ENCODE measurements at places on chromosomes 7 and 10.

- peak; percentile 100 for DNase-seq
Observed at GRCh38 chr7:100003711-100004661, 11.4 kb upstream of the ZKSCAN1 start.

DNA sequence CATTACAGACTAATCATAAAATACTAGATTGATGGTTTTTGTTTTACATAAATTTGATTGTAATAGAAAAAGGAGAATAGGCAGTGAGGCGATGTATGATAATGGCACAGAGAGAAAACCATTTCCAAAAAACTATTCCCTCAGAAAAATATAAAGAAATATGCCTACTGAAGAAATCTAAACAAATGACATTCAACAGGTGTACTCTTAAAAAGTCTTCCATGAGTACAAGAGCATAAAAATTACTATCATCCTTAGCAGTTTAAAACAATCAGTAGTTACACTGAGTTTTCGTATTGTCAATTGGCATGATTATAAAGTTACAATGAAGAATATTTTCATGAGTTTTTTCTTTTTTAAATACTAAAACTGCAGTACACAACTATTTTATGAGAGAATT lies 75.0 kb downstream of the ARHGAP12 start:
- DNase-seq, result no peak

DNA sequence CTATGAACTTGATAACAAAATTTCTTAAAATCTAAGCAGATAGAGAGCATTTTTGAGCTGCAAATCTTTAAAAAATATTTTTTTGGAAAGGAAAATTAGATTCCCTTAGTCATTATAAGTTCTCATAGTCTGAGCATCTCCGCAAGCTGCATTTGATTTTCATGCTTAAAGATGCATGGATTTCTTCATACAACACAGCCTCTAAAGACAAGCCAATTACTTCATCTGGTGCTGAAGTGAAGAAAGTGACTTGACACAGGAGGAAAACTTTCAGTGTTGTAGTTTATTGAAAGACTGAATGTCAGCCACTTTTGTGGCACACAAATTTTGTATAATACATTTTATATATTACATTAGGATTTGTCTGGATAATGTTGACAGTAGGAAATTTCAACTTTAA lies 22.5 kb downstream of the SEMA3D start:
- no peak for DNase-seq

GRCh38 chr10:90204131-90204955 lies 503.0 kb downstream of the KIF20B start:
- DNase-seq, result no peak

DNA sequence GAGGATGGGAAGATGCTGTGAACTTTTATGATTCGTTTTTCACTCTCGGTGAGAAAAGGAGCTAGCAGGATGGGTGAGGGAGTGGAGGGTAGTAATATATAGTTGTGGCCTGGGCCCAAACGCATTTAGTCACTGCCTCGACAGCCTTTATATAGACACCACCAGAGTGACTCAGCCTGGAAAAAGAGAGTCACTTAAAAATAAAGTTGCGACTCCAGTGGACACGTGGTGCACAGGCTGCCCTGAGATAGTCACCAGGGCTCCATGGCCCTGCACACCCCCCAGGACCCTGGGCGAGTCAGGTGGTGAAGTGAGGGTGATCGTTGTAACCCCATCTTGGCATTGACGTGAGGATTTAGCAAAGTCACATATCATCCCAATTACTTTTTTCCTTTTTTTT lies 106.7 kb downstream of the CUX1 start:
- no peak for DNase-seq

DNA sequence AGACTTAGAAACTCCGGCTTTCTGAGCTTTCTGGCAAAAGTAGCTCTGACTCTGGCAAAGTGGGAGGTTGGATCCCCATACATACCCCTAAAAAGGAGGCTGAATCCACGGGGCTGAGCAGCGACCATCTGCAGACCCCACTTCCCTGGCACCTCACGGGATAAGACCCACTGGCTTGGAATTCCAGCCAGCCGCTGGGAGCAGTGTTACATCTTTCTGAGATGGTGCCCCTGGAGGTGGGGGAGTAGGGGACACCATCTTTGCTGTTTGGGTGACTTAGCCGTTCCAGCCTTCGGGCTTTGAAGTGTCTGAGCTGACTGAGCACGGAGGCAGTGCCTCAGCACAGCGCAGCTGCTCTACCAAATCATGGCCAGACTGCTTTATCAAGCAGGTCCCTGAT lies 45.0 kb upstream of the GRM3 start:
- DNase-seq, result peak; percentile 15

GRCh38 chr10:95266674-95267095 lies 24.1 kb downstream of the PDLIM1 start:
- DNase-seq, result peak; percentile 95

- DNase-seq, result no peak
Observed at GRCh38 chr7:94939395-94939794, 32.0 kb downstream of the PPP1R9A start.

GRCh38 chr10:65949526-65949925 lies 976.3 kb upstream of the LRRTM3 start:
- DNase-seq, result peak; percentile 36

- peak; percentile 72 for DNase-seq
Observed at GRCh38 chr7:102287111-102287980, 678 bp downstream of the SH2B2 start.

GRCh38 chr10:125193306-125193877 lies 33.0 kb upstream of the CTBP2 start:
- no peak for DNase-seq

DNA sequence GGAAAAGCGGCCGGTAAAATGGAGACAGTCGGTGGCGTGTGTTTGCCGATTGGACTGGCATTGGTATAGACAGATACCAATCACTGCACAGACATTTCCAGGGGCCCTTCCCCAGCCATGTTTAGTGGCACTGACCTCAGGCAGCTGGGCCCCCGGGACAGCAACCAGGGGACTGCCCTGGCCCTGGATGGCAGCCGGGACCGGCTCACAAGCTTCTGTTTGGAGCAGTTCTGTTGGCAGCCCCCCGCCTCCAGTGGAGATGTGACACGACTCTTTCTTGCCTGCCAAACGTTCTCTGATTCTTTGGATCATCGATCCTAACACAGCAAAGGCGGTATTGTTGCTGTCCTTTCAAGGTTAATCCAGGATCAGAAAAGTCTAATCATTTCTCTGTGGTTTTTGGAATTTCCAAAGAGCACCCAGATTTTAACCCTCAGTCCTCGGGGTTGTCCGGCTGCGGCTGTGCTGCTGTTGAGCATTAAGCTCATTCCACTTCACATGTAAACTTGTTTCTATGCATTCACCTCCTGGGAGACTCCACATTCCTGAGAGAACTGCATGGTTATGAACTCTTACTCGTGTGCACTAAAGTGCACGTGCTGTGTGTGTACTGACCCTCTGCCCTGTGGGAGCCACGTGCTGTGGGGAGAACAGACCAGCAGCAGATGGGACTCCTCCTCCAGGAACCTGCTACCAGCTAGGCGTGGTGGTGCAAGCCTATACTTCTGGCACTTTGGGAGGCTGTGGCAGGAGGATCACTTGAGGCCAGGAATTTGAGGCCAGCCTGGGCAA lies 46.0 kb downstream of the FOXK1 start:
- no peak for DNase-seq

DNA sequence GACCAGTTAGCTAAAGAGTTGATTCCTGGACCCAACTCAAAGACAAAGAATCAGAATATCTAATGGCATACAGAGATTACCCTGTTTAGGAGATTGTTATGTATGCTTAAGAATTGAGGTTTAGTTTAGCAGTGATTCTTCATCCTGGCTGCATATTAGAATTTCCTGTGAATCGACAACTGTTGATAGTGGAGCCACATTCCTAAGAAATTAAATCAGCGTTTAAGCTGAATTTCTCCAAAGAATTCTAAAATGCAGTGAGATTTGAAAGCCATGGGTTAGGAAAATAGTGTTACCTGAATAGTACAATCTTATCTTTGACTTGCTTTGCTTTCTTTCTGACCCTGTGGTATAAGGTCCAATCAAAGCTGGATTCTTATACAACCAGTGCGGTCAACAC lies 16.4 kb upstream of the FERD3L start:
- no peak for DNase-seq

DNA sequence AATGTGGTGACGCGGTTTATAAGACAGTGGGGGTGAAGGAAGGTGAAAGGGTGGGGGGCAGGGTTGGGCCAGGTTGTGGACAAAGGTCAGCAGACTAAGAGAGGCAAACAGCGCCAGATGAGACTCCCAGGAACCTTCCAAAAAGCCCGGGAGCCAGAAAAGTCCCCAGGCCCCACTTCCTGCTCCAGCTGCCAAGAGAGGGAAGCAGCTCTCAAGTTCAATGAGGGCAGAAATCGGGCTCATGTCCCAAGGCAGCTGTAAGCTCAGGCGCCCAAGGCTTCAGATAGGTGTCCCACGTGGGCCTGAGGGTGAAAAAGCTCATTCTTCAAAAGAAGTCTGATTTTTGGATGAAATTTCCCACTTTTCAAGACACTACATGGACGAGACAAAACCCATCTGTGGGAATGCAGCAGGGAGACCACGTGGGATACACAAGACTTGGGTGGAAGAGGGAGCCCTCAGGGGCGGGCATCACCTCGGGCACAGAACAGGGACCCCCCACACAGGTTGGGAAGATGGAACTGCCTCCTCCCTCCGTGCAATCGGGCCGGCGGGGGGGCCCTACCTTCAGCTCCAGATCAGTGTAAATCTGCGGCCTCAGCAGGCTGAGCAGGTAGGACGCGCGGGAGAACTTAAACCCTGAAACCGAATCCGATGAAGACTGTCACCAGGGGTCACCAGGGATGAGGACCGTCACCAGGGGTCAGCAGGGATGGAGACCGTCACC lies 7.8 kb downstream of the PYROXD2 start:
- DNase-seq, result no peak

GRCh38 chr7:99140813-99141212 lies 3.1 kb downstream of the SMURF1 start:
- DNase-seq, result no peak

DNA sequence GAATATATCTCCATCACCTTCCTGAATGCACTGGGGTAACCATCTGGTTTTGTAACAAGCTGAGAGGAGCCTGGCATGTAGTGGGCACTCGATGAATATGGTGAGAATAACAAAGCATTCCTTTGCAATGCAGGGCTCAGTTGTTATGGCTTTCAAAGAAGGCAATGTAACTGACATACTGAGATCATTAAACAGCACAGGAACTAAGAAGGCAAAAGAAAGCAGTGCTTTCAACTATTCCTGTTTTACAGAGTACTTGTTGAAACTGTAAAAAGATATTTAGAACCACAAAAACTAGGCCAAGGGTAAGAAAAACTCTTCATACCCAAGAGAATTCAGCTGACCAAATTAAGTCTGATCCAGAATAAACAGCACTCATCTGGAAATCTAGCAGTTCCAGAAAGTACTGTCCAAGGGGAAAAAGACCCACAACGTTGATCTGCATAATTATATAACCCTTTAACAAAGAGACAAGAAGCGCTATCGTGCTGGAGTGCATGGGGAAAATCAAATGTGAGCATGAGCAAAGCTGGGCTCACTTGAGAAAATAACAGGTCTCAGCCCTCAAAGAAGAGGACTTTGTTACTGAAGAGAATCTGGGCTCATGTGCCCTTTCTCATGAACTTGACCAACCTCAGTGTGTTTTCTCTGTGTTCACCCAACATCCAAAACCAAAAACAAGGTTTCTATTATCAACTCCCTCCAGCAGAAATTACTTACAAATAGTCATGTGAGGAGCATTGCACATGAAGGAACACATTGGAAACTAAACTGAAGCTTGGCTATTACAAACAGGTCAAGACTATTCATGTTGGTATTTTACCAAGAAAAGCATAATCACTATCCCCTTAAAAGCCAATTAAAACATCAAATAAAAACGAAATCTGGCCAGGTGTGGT lies 116.2 kb downstream of the AVL9 start:
- no peak for DNase-seq

DNA sequence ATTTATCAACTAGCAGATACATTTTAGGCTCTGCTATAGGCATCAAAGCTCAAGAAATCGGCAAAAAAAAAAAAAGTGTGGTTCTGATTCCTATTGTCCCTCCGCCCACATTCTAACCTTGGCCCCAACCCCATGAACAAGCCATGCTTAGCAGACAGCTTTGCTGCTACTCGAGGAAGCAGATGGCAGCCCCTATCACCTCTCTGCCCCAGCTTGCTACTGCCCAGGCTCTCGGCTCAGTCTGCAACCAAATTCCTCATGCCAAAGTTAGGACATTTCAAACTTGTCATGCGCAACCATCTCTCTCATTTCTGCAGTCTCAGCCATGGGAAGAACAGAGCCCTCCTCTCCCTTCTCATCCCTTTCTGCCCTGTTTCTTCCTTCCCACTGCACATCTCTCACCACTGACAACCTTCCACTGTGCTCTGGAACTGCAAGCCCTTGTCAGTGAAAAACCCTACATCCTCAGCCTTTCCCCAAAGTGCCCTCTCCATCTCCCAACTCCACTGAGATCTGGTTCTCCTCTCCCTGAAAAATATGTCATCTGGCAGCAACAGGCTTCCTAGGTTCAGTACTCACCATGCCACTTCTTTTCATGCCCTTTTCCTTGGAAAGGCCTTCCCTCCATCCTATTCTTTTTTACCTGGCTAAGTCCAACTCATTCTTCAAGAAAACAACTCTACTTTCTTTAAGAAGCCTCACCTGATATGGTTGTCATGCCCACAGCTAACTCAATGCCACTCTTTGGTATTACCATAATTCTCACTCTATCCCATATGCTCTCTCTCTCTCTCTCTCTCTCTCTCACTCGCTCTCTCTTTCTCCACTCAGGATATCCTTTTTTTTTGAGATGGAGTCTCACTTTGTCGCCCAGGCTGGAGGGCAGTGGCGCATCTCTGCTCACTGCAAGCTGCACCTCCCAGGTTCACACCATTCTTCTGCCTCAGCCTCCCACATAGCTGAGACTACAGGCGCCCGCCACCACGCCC lies 60.1 kb upstream of the FHIP2A start:
- no peak for DNase-seq

DNA sequence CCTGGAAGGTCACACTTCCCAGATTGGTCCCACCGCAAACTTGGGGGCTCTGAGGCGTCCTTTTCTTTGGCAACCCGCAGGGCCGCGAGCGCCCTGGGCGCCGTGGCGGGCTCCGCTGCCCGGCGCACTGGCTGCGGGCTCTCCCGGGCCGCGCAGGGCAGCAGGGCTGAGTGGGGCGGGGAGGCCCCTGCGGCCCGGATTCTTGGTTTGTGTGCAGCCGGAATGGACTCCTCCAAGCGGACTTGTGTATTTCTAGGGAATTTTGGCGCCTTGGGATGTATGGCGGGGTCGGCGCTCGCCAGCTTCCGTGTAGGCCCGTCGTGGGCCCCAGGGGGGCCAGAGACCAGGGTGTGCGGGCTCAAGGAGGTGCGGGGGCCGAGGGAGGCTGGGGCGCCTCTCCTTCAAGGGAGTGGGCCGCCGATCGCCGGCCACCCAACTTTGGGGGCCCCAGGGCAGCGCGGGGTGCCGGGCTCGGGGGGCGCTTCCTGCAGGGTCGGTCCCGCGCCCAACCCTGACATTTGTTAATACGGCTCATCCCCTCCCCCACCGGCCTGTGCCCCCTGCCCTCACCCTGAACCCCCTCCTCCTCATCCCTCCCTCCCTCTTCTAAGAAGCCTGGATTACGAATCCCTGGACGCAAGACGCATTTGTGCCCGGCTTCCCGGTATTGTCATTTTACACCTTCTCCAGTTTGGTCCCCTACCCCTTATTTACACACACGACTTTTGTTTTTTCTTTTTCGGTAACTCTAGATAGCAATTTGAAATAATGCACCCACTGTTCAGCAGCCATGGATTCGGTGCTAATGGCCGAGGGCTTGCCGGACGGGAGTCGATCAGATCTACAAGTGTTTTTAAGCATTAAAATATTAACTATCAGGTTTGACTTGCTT lies 2.5 kb downstream of the TCF7L2 start:
- peak; percentile 64 for DNase-seq
